ENCODE measurements at places on chromosomes 11 and 22. TPM values are rescaled to one million over a fixed set of nuclear protein-coding genes. Genes with fewer than 3 reads are reported as not detected.

The APOBEC3B gene
- not detected for total RNA-seq

The IGLL5 gene
- not detected for total RNA-seq

The OR5P2 gene
- total RNA-seq, result not detected

The MPZL2 gene
- total RNA-seq, result 2.3 TPM

The ABCC8 gene
- 0.32 TPM for total RNA-seq
